ENCODE measurements at places on chromosomes 2 and 18. TPM values are rescaled to one million over a fixed set of nuclear protein-coding genes. Genes with fewer than 3 reads are reported as not detected.

GRCh38 chr18:10094655-10095054 is 180.8 kb downstream of the VAPA start:
- H3K36me3 ChIP-seq = no peaks in the 10 kb centered on the region
- no peaks in the 10 kb centered on the region for H3K27me3 ChIP-seq
- H3K4me1 ChIP-seq = peaks cover 2% of the 10 kb centered on the region
- no peak overlapping the region for H3K27ac ChIP-seq
- no peak for DNase-seq

- H3K4me1 ChIP-seq = no peaks in the 10 kb centered on the region
- no peaks in the 10 kb centered on the region for H3K36me3 ChIP-seq
- no peaks in the 10 kb centered on the region for H3K27me3 ChIP-seq
- no peak for DNase-seq
Observed at GRCh38 chr2:200056105-200056504, 100.7 kb downstream of the MAIP1 start.

NAT8 gene
- not detected for total RNA-seq

GRCh38 chr2:53407363-53408080 is 360.1 kb upstream of the CHAC2 start:
- H3K36me3 ChIP-seq = no peaks in the 10 kb centered on the region
- no peak overlapping the region for H3K4me3 ChIP-seq

- no peak overlapping the region for H3K4me3 ChIP-seq
- H3K36me3 ChIP-seq = peaks cover 13% of the 10 kb centered on the region
- no peaks in the 10 kb centered on the region for H3K27me3 ChIP-seq
Observed at GRCh38 chr2:237384672-237385020, 29.3 kb downstream of the COL6A3 start.

DNA sequence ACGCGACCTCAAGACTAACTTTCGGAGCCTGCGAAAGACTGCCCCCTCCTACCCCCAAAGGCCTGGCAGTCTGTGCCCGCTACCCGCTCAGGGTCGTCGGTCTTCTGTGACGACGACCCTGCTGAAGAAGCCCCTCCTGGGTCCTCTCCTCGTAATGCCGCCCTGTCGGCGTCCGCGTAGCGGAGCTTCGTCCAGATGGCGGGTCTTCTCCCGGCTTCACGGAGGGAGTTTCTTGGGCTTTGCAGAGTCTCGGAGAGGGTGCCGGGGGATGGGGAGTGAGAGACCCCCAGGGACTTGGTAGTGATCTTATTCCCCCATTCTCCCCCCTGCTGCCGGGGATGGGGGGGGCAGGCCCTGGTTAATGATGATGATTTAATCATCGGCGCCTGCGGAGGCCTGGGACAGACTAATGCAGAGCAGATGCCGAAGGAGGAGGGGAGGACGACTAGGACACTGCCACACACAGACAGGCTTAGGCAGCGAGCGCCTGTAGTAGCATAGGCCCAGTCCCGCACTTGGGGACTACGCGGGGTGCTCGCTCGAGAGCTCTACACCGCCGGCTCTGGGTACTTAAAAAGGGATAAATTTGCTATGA is 528 bp upstream of the PCGF1 start:
- peaks cover 16% of the 10 kb centered on the region for H3K36me3 ChIP-seq
- H3K4me1 ChIP-seq = peaks cover 30% of the 10 kb centered on the region
